ENCODE measurements at places on chromosomes 11 and 22. TPM values are rescaled to one million over a fixed set of nuclear protein-coding genes. Genes with fewer than 3 reads are reported as not detected.

DNA sequence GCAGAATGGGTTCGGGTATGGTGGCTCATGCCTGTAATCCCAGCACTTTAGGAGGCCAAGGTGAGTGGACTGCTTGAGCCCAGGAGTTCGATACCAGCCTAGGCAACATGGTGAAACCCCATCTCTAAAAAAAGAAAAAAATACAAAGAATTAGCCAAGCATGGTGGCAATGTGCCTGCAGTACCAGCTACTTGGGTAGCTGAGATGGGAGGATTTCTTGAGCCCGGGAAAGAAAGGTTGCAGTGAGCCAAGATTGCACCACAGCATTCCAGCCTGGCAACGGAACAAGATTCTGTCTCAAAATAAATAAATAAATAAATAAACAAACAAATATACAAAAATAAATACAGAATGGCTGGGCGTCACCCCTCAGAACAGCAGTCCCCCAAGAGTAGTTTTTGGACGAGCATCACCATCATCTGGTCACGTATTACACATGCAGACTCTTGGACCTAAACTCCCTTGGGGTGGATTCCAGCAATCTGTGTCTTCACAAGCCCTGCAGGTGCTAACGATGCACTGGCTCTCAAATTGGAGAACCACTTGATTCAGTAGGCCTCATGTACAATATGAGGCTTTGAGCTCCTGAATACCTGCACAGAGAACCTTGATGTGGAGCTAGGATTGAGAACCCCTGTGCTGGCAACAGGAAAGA lies 33.5 kb downstream of the CLMP start:
- no peak overlapping the region for H3K4me3 ChIP-seq
- no peaks in the 10 kb centered on the region for H3K4me1 ChIP-seq
- no peaks in the 10 kb centered on the region for H3K27me3 ChIP-seq

Gene GDPD4
- total RNA-seq, result not detected

DNA sequence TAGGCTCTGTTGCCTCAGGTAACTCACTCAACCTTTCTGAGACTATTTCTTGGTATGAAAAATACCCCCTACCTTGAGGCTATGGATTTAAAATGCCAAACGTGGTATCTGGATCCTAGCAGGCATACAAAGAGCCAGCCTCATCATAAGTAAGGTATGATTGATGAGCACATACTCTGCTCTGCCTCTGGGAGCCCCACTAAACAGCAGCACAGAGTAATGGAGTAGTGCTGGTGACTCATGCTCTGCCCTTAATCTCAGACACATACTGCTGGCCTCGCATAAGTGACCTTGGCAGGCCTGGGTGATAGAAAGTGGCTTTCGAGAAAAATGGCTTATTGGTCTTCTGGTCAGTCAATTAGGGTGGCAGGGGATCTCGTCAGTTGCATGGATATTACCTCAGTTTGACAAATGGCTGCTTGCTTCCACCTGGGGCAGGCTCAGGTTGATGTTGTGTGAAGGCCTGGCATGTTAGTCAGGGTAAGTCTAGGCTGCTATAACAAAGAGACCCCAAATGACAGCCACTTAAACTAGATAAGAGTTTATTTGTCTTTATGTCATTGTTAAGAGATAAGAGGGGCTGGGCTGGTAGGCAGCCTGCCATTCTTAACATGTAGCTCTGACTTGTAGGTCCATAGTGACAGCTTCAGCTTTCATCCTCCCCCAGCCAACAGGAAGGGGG lies 15.2 kb upstream of the SLC6A5 start:
- no peak for DNase-seq
- H3K27ac ChIP-seq, result no peak overlapping the region
- peaks cover 3% of the 10 kb centered on the region for H3K27me3 ChIP-seq
- H3K4me3 ChIP-seq, result no peak overlapping the region
- H3K4me1 ChIP-seq, result no peaks in the 10 kb centered on the region

DNA sequence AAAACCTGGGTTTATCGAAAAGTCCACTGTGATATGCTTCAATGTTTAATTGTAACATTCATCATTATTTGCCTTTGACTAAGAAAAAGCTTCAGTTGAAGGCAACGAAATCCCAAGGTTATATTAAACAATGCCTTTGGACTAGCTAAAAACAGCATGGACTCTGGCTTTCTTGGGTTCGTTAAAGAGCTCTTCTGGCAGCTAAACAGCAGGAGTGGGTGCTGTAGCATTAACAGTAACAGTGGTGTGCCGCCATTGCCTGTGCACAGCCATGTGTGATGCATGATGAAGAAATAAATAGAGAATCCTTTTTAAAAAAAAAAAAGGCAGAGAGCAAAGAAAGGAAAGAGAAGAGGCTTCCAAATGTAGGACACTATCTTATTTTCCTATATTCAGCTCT lies 406.6 kb upstream of the FAT3 start:
- no peak overlapping the region for H3K27ac ChIP-seq
- H3K4me3 ChIP-seq, result no peak overlapping the region
- no peaks in the 10 kb centered on the region for H3K4me1 ChIP-seq
- H3K27me3 ChIP-seq, result no peaks in the 10 kb centered on the region
- DNase-seq, result no peak

GRCh38 chr22:20282901-20283673 lies 15.0 kb upstream of the RTN4R start:
- H3K36me3 ChIP-seq, result no peaks in the 10 kb centered on the region
- DNase-seq, result no peak
- no peak overlapping the region for H3K27ac ChIP-seq
- no peak overlapping the region for H3K4me3 ChIP-seq

GRCh38 chr11:13271060-13271693 lies 6.4 kb upstream of the BMAL1 start:
- no peaks in the 10 kb centered on the region for H3K36me3 ChIP-seq
- peaks cover under 1% of the 10 kb centered on the region for H3K4me1 ChIP-seq
- no peak overlapping the region for H3K27ac ChIP-seq
- no peak overlapping the region for H3K4me3 ChIP-seq
- H3K27me3 ChIP-seq, result peaks cover 29% of the 10 kb centered on the region
- no peak for DNase-seq

DNA sequence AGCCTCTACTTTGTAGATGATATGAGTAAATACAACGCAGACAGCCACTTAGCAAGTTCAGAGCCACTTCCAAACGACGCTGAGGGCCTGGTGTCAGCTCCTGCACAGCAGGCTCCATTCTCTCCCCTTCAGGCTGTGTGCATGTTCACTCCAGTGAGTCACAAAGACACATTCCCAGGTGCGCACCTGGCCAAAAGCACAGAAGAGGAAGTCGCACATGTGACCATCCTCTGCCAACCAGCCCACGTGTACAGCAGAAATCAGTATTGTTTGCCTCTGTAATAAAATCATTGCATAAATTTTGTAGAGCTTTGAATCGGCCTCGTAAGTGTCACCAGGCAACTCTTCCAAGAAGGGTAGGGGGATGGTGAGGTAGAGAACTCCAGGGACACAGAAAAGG lies 19.5 kb upstream of the TPH1 start:
- H3K36me3 ChIP-seq, result peaks cover 6% of the 10 kb centered on the region
- DNase-seq, result no peak
- no peaks in the 10 kb centered on the region for H3K4me1 ChIP-seq
- H3K27ac ChIP-seq, result no peak overlapping the region

Gene CCDC15
- total RNA-seq, result 0.51 TPM

Gene GAL
- not detected for total RNA-seq

Gene C1QTNF4
- total RNA-seq, result not detected

- H3K27me3 ChIP-seq, result no peaks in the 10 kb centered on the region
- no peak for DNase-seq
- H3K36me3 ChIP-seq, result no peaks in the 10 kb centered on the region
- no peaks in the 10 kb centered on the region for H3K4me1 ChIP-seq
- H3K4me3 ChIP-seq, result no peak overlapping the region
These were observed 1173.3 kb downstream of the LRRC4C start for GRCh38 chr11:40286137-40286536.

Gene OR8G1
- not detected for total RNA-seq

Gene MOGAT2
- 0.22 TPM for total RNA-seq

- no peak for DNase-seq
- H3K4me3 ChIP-seq, result no peak overlapping the region
- no peaks in the 10 kb centered on the region for H3K36me3 ChIP-seq
These were observed 99.5 kb downstream of the RDX start for GRCh38 chr11:110196884-110197420.

Gene OR52N4
- total RNA-seq, result 2.2 TPM

- no peak overlapping the region for H3K27ac ChIP-seq
- no peaks in the 10 kb centered on the region for H3K27me3 ChIP-seq
- H3K4me3 ChIP-seq, result no peak overlapping the region
- peaks cover 5% of the 10 kb centered on the region for H3K4me1 ChIP-seq
These were observed 20.6 kb upstream of the ST3GAL4 start for GRCh38 chr11:126334659-126335462.

DNA sequence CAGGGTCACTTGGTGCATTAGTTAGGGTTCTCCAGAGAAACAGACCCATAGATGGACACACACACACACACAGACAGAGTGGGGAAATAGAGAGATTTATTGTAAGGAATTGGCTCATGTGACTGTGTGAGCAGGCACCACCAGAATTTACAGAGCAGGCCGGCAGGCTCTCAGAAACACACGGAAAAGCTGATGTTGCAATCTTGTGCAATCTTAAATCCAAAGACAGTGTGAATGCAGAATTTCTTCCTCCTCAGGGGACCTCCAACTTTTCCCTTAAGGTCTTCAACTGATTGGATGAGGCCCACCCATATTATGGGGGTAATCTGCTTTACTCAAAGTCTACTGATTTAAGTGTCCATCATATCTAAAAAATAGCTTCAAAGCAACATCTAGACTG lies 49.8 kb downstream of the APIP start:
- H3K27ac ChIP-seq, result no peak overlapping the region
- DNase-seq, result no peak
- no peaks in the 10 kb centered on the region for H3K36me3 ChIP-seq

Gene SMIM35
- total RNA-seq, result 1.9 TPM

- H3K27me3 ChIP-seq, result peaks cover 4% of the 10 kb centered on the region
- no peaks in the 10 kb centered on the region for H3K36me3 ChIP-seq
- no peak overlapping the region for H3K4me3 ChIP-seq
- no peak for DNase-seq
- H3K27ac ChIP-seq, result no peak overlapping the region
- peaks cover 5% of the 10 kb centered on the region for H3K4me1 ChIP-seq
These were observed 205.0 kb downstream of the CWF19L2 start for GRCh38 chr11:107252429-107253161.

- H3K4me3 ChIP-seq, result peak overlapping the region; percentile 7
- peaks cover 49% of the 10 kb centered on the region for H3K4me1 ChIP-seq
- DNase-seq, result no peak
- peak overlapping the region; percentile 39 for H3K27ac ChIP-seq
These were observed 5.9 kb downstream of the ABTB2 start for GRCh38 chr11:34351687-34352469.

- peaks cover 8% of the 10 kb centered on the region for H3K27me3 ChIP-seq
- DNase-seq, result no peak
- H3K36me3 ChIP-seq, result peaks cover 4% of the 10 kb centered on the region
- peak overlapping the region; percentile 50 for H3K4me3 ChIP-seq
- peaks cover 24% of the 10 kb centered on the region for H3K4me1 ChIP-seq
- H3K27ac ChIP-seq, result no peak overlapping the region
These were observed 34.9 kb downstream of the PRDM11 start for GRCh38 chr11:45181193-45181888.

DNA sequence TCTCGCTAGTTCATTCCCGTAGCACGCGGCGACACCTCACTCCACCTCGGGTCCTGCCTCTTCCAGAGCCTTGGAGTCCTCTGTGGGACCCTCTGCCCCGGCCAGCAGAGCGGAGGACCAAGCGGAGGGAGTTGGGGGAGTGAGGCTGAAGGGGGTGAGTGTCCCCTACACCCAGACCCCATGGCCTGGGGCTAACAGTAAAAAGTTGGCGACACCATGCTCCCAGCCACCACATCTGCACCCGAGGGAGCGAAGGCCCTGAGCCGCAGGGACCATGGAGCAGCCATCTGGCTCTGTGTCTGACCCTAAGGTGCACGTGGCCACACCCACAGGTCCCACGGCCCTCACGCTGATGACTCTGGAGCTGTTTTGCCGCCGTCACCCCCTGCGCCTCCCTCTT lies 293.8 kb downstream of the BRD1 start:
- H3K36me3 ChIP-seq, result no peaks in the 10 kb centered on the region
- no peak for DNase-seq
- H3K27me3 ChIP-seq, result no peaks in the 10 kb centered on the region
- H3K27ac ChIP-seq, result no peak overlapping the region

Gene GGT5
- total RNA-seq, result not detected

Gene UBQLN3
- total RNA-seq, result 0.29 TPM

Gene C11orf91
- 0.49 TPM for total RNA-seq

GRCh38 chr22:21762712-21763581 lies 27.4 kb upstream of the YPEL1 start:
- no peak for DNase-seq
- H3K36me3 ChIP-seq, result peaks cover 92% of the 10 kb centered on the region
- H3K4me3 ChIP-seq, result no peak overlapping the region
- H3K27me3 ChIP-seq, result no peaks in the 10 kb centered on the region
- H3K4me1 ChIP-seq, result no peaks in the 10 kb centered on the region
- H3K27ac ChIP-seq, result no peak overlapping the region

DNA sequence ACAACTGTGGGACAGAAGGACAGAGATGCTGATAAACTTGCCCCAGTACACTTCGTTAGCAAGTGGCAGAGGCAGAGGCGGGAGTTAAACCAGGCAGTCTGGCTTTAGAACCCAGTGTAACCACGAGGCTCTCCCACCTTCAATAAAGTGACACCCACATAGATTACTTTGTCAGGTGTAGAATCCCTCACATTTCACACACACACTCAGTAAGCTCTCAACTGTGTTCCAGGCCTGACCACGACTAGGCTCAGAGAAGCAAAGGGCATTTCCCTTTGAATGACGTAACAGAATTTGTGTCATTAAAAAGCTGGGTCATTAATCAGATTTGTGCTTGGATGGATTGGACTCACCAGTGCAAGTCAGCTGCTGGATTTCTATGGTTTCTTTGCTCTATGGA lies 118.3 kb upstream of the RCN1 start:
- no peak overlapping the region for H3K4me3 ChIP-seq
- H3K4me1 ChIP-seq, result no peaks in the 10 kb centered on the region
- no peaks in the 10 kb centered on the region for H3K36me3 ChIP-seq
- H3K27me3 ChIP-seq, result peaks cover 3% of the 10 kb centered on the region

DNA sequence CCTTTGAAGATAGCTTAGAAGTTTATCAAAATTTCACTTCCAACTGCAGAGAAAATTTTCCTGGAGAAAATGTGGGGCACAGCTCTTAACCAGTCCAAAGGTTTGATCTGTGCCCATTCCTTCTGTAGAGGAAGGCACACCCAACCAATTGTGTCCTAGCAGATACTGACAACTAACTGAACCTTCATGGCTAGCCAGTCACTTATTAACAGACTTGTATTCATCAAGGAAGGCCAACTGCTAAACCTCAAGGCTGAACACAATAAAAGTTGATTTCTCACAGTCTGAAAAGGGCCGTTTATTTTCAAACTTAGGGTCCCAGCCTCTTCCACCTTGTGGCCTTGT lies 19.5 kb downstream of the SYT13 start:
- peaks cover 33% of the 10 kb centered on the region for H3K27me3 ChIP-seq
- no peak overlapping the region for H3K27ac ChIP-seq
- no peak for DNase-seq
- no peak overlapping the region for H3K4me3 ChIP-seq

- H3K27me3 ChIP-seq, result peaks cover 14% of the 10 kb centered on the region
- H3K27ac ChIP-seq, result no peak overlapping the region
- H3K4me3 ChIP-seq, result no peak overlapping the region
These were observed 21.7 kb upstream of the TH start for GRCh38 chr11:2193099-2193887.

Measured in activated B cell treated with CpG ODN at 0.5 μM for 24 hours (primary cell).